Left kidney (tissue), 8 donors: ENCODE measurements at places on chromosomes 5 and 9.

GRCh38 chr5:88407341-88407740, 138.7 kb upstream of the TMEM161B start:
- no peak for DNase-seq

- no peak for DNase-seq
These were observed 453 bp downstream of the PTRH1 start for GRCh38 chr9:127714951-127715469.

- no peak for DNase-seq
These were observed 33.7 kb downstream of the TTC1 start for GRCh38 chr5:160042671-160043070.

GRCh38 chr9:117096138-117096537, 318.7 kb downstream of the ASTN2 start:
- no peak for DNase-seq

DNA sequence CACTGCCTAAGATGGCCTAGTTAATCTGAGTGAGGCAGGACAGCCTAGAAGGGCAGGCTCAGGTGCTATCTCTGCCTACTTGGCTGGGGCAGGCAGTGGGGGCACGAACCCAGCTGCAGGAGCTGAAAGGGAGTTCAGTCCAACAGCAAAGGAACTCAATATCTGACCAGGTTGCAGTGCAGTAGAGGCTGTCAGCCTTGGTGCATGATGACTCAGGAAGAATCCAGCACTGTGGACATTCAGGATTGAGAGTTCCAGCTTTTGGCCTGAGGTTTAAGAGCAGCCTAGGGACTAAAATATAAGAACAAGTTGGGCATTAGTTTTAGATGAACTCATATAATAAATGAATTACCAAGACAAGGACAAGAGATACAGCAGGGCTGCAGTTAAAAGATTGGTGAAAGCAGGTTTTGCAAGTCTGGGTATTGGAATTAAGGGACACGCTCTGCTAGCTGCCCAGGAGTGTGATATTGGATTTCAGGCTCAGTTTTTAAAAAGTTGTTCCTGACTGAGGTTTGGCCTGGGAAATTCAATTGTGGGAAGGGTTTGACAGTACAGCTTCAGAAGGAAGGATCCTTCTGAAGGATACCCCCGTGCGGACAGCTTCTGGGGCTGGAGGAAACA, 64.7 kb upstream of the ATG10 start:
- peak; percentile 8 for DNase-seq

- DNase-seq: peak; percentile 34
These were observed 13.7 kb downstream of the SYK start for GRCh38 chr9:90815183-90815943.

- DNase-seq: no peak
These were observed 123.4 kb downstream of the ARL15 start for GRCh38 chr5:54186912-54187445.

DNA sequence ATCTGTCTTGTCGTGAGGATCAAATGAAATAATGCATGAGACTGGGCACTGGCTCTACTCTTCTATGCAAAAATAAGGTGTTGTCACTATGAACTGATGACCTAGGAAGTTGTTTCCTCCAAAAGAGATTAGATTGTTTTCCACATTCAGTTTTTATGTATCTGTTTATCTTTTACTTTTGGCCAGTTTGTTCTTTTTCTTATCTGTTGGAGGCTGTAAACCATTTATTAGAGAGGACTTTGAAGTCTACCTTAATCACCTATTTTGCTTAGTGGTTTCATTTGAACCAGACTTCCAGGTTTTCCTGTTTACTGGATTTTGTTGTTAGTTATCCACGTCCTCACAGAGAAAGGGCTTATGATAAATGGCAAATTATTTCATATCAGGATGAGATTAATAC, 21.5 kb upstream of the GDA start:
- no peak for DNase-seq
